ENCODE measurements at places on chromosomes 16 and 17. TPM values are rescaled to one million over a fixed set of nuclear protein-coding genes. Genes with fewer than 3 reads are reported as not detected.
A peak's percentile ranks its signal among the peaks of the same experiment; 100 is the strongest.

- DNase-seq: no peak
Measured at GRCh38 chr17:9064311-9064834, 43.1 kb downstream of the NTN1 start.

- DNase-seq: no peak
Measured at GRCh38 chr16:64780445-64780844, 341.4 kb downstream of the CDH11 start.

GRCh38 chr16:15900901-15901500 lies 12.6 kb upstream of the CEP20 start:
- no peak for DNase-seq

DNA sequence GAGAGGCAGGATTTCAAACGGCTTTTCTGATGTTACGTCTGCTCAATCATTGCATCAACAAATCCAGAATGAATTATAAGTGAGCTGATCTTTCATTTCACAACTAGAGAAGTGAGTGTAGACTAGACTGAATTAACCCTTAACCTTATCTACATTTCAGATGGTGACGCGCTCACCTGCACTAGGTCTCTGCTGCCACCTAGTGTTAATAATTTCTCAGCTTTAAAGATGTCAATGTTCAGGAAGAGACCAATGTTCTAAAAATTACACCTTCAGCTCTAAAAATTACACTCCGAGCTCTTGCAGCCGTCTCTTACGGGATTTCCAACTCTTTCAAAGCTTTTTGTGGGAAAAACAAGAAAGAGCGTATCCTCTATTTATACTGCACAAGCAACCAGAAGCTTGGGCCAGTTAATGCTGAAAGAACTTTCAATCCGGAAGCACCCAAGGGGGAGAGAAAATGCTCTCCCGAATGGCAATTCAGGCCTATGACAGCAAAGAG lies 88.2 kb upstream of the FA2H start:
- peak; percentile 33 for DNase-seq

DNA sequence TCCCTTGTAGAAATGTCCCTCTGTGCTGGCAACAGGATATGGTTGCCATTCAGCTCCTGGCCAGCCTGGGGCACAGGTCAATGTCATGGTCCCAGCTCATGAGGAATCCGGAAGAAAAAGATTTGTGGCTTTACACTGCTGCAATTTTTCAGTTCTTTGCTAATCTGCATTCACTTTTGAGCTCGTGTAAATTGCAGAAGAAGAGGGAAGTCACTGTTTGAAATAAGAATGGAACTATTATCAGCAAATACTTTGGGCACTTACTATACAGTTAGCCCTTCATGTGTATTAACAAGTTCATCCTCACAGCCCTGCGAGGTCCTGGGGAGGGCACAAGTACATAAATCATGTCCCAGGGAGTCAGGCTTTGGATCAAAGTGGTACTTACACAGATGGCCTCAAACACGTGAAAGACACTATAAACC lies 14.2 kb downstream of the SLC47A2 start:
- no peak for DNase-seq

- DNase-seq: no peak
Measured at GRCh38 chr16:28933171-28933570, 1.4 kb downstream of the CD19 start.

DNA sequence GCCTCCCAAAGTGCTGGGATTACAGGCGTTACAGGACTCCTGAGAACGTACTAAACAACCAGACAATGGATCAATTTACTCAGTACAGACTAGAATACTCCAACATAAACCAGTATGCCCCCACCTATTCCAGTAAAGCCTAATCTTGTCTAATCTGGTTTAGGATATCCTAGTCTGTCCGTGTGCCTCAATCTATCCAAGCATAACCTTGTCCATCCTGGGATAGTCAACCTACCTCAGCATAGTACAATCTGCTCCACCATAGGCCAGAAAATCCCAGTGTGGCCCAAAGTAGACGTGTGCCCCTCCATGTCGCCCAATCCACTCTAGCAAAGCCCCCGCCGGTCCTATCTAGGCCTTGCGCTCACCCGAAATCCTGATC lies 625 bp downstream of the DVL2 start:
- DNase-seq: no peak

GRCh38 chr17:50708050-50709000 lies 611 bp upstream of the ANKRD40 start:
- peak; percentile 63 for DNase-seq

Gene IL34
- polyA plus RNA-seq: 7.8 TPM

Gene SKAP1
- polyA plus RNA-seq: 0.70 TPM

Gene TPSD1
- polyA plus RNA-seq: not detected

Gene ZNF263
- polyA plus RNA-seq: 28.4 TPM

Gene SSTR5
- not detected for polyA plus RNA-seq
